Urothelium cell line (cell line): ENCODE measurements at places on chromosomes 5 and 9.

DNA sequence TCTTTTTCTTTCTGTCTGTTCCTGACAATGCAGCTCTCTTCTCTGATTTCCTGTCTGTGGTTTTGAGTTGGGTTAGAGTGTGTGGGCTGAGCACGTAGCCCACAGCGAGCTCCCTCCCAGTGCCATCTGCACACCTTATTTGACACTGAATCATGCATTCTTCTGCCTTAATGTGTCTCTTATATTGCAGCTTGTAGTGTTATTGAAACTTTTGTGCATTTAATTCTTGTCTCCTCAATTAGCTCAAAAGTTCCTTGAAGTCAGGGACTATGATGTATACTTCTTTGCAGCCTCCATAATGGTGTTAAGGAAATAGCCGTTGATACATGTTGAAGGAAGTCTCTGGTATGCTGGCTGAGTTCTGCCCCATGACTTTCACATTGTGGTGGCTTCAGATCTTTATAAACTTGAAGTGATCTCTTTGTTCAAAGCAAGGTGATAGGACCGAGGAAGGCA, 576.2 kb upstream of the CLINT1 start:
- DNase-seq, result peak; percentile 74

- peak; percentile 39 for DNase-seq
Observed at GRCh38 chr5:16809395-16810207, 126.5 kb downstream of the MYO10 start.

DNA sequence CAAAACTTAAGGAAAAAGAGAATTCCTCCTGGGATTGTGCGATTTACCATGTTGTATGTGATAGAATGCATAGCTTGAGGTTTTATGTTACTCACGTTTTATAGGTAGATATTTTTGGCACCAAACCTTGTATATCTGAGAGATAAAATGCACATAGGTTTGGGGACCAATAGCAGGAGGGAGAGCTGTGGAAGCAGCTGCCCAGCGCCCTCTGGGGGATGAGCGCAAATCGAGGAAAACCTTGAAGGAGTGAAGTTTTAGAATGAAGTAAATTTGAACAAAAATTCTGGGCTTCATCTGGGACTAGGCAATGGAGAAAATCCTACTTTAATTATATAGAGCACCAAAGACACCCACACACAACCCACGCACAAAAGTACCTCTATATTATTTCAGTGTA, 197.0 kb downstream of the ADCY2 start:
- DNase-seq, result no peak

DNA sequence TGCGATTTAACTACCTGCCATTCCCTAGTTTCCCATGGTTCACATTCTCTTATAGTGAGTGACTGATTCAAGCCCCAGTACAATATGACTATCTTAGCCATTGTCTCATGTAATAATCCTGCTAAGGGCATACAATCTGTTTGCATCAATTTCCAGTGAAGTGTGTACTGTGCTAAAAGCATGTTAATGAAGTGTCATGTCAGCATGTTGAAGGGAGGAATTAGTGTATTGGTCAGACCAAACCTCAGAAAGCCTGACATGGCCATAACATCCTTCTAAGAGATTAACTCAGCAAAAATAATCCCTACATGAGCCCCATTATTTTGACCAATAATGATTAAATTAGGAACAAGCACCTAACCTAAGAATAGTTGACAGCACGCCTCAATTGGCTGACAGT, 442.4 kb downstream of the ENC1 start:
- no peak for DNase-seq

- no peak for DNase-seq
Observed at GRCh38 chr5:169029037-169029436, 271.9 kb downstream of the SLIT3 start.

DNA sequence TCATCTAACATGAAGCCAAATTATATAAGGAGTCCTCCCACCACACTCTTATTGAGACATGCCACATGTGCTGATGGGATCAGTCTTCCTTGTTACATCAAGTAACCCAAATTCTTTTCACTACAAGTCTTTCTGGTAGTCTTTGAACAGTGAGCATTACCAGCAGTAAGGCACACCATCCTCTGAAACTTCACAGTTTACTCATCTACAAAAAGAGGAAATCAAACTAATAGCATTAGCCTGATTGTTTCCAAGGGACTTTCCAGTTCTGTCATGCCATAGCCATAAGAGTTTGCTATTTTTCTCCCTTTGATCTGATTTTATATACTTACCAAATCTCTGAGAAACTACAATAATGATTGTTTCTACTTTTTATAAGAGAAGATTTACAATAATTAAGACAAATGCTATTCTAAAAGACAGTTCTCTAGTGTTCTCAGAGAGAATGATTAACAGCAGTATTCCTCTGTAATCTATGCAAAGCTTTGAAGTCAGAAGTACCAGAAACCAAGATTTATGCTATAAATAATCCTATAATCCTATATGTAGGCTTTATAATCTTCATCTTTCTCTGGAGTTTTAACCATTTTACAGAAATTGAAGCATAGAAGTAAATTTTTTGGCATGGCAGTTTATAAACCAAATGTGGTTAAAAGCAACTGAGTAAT, 166.2 kb upstream of the ACO1 start:
- no peak for DNase-seq

GRCh38 chr5:96026406-96027041, 64.9 kb upstream of the ELL2 start:
- DNase-seq, result peak; percentile 33

- no peak for DNase-seq
Observed at GRCh38 chr9:89678396-89679015, 73.7 kb downstream of the GADD45G start.

DNA sequence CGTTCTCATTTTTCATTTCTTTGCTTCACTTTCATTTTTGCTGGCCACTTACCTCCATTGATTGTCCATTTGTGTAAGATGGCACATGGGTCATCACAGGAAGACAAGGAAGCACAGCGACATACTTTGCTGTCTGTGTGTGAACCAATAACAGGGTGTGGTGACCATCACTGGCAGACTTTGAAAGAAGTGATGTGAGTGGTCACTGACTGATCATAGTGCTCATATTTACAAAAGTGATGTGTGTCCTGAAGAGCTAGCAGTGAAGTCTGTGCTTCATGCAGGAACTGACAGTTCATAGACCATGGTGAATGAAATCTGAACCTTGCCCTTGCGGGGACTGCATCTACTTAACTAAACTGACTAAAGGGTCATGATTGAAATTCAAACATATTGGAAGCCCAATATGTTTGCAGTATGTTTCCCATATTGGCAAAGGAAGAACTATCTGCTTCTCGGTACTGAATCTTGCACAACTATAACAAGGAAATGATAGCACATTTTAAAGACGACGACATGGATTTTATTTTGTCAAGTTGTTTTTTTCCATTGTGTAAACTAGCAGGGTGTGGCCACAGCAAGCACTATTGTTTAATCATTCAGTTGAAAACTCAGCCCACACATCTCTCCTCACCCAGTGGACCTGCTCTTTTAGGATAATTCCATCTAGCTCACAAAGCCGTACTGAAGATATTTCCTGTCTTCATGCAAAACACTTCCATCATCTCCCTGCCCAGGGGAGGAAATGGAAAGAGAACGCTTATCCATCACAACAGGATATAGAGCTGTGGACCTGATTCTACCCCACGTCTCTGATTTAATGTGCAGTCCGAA, 232.0 kb upstream of the ANKRD55 start:
- no peak for DNase-seq

DNA sequence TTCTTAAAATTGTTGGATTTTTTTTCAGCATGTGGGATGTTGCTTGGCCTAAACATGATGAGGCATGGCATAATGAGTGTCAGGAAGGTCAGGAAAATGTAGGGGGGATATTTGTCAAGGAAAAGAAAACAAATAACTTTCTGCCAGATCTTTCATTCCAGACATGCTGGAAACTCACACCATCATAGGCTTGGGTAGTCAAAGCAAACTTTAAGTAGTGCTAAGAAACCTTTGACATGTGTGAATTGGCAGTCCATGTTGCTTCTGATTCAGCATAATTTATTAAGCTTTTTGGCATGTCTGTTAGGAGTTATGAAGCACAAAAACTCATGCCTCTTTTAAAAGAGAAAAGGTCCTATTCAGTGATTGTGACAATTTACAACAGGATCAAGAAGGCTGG, 61.3 kb upstream of the MTAP start:
- DNase-seq, result no peak

GRCh38 chr5:179243333-179243732, 101.9 kb downstream of the ADAMTS2 start:
- DNase-seq, result no peak

- no peak for DNase-seq
Observed at GRCh38 chr5:138705567-138705966, 47.7 kb upstream of the CTNNA1 start.

DNA sequence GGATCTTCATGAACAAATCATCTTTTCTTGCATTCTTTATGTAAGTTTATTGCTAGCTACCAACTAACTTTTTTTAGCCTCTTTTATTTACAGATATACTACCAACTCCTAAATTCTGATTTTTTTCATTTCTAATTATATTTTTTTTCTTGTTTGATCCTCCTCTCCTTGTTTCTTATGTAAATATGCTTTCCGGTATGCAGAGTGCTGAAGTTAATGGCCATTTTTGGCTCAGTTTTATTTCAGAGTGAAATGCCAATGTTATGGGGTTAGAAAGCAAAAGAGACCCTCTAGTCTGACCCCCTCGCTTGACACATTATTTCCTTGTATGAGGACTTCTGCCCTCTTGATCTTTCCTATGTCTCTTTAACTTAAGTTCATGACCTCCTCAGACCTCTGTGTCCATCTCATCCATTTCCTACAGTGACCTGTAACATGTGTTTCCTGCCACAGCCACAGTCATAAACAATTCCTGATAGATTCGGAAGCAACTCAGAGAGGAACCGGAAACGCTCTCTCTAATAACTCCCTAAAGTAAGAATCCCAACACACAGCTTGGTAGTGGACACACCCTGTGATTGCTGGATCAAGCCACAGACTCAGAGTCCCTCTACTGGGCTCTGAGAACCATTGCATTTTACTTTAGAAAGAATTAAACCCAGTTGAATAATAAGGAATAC, 42.9 kb upstream of the AFAP1L1 start:
- DNase-seq, result peak; percentile 80

DNA sequence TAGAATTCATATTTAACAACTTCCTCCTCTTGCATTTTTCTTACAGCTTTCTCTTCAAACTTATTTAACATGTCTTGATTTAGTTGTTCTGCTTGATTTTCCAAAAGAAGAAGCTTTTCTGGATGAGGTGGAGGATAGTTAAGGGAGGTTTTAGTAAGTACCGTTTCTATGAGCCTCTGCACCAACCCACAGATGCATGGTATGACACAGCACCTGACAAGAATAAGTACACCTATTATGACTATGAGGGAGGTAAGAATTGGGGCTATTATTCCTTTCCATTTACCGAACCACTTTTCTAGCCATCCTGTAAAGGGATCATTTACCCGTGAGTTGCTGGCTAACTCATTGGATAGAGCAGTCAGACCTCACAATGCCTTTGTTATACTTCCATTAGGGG, 2.5 kb upstream of the HMGCS1 start:
- DNase-seq, result no peak

DNA sequence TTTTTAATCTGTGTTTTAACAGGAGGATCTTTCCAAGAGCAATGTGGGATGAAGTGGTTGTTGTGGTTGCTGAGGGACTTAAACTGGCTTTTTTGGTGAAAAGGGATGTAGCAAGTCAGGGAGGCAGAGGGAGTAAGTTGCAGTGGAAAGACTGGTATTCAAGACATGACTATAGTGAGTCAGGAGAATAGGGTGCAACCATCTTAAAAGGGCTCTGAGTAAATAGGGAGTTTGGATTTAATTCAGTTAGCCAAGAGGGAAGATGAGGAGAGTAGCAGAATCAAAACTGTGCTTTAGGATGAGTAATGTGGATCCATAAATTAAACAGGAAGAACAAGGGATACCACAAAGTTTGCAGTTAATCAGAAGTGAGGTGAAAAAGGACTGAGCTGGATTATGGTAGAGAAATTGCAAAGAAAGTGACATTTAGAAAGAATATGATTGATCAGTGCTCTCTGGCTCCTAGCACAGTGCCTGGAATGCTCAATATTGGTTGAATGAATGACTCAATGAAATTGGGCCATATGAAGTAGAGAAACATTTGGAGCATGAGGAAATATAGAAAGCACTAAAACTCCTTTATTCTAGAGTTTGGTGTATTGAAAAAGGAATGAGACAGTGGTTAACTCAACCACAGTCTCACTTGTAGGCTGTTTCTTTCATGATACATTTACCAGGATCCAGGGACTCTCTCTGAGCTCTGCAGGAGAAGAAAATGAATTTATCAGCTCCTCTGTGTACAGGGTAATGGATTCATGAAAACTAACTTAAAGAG, 5.1 kb downstream of the POLR3G start:
- DNase-seq, result no peak

DNA sequence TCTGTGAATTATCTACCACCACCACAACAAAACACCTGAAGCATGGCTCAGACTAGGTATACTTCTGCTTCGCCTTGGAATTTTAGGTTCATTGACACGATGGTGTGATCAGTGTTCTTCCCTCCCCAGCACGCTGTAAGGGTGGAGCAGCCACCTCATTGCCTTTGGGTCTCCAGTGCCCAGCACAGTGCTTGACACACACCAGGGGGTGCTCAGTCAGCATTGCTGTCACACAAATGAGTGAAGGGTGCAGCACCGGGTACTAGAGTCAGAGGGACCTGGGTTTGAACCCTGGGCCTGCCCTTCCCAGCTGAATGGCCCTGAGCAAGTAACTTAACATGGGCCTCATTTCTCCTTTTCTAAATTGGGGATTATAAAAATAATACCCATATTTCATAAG, 9.9 kb upstream of the ANGPTL2 start:
- no peak for DNase-seq

- no peak for DNase-seq
Observed at GRCh38 chr5:139410121-139410992, 6.5 kb upstream of the SPATA24 start.

DNA sequence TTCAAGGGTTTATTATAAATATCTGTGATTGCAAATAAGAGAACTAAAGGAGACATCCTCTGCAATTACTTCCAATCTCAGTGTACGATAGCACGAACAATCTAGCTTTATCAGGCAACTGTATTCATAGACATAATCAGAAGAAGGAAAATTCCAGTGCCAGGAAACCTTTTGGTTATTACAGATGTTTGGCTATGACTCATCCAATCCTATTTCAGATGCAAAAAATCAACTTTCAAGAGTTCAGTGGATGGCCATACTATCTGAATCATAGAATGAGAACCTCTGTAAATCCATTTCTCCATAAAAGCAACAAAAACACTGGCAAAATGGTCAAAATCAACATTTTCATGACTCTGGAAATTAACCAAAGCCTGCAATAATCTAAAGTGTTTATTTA, 37.9 kb downstream of the GAS1 start:
- DNase-seq, result no peak

GRCh38 chr5:1758574-1758973, 41.1 kb downstream of the MRPL36 start:
- no peak for DNase-seq

GRCh38 chr5:168174376-168174775, 117.1 kb upstream of the WWC1 start:
- no peak for DNase-seq
